AG10803 (cell line): ENCODE measurements at places on chromosomes 3 and 15.

DNA sequence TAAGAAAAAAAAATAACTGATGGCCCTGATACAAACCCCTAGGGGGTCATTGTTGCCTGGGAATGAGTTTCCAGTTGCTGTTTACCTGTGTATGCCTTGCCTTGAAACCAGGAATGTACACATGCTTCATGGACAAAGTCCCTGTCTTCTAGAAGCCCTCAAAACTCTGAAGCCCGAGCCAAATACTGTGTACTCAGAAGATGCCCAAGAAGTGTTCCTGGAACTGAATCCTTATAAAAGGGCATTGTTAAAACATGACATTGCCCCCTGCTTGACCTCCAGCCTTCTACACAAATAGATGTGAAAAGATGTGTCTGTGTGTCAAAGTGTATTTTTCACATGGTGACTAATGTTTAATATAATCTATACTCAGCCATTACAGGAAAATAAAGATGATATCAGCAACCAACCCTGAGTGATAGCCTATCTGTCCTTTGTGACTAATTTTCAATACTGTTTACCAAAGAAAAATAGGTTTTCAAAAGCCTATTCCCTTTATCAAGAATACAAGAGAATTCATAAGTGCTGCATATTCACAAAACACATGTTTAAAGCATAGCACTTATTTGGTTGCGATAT is 325.9 kb downstream of the MECOM start:
- no peak for DNase-seq

- no peak for DNase-seq
These were observed 1.8 kb downstream of the PLIN1 start for GRCh38 chr15:89677381-89677780.

- no peak for DNase-seq
These were observed 473.5 kb downstream of the RBMS3 start for GRCh38 chr3:29754346-29754745.

DNA sequence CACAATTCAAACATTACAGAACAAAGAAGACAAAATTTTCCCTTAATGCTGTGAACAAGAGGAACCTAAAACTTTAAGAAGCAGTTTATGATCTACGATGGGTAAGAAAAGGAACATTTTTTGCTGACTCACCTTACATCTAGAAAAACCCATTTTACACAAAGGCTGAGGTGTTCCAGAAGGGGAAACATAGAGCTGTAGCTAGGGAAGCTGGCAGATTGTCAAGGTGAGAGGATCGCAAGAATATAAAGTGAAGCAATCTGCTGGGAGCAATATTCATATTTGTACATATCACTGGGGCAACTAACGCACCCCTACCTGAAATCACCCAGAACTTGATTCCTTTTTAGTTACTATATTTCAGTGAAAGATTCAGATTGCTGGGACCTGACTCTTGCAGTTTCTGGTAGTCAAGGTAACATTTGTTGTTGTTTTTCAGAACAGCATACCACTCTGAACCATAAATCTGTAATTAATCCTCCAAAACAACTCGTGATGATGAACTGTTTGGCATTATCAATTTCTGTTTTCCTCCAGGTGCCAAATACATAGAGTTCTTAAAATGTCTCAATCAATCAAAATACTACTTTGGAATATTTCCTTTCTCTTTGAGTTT is 184.1 kb upstream of the LRRC3B start:
- DNase-seq, result no peak

GRCh38 chr3:128650096-128651050 is at the start of gene RPN1:
RPN1 (minus strand) TSS chr3:128650818; CDS start chr3:128650800, 18 bp downstream.
- DNase-seq, result peak; percentile 94

DNA sequence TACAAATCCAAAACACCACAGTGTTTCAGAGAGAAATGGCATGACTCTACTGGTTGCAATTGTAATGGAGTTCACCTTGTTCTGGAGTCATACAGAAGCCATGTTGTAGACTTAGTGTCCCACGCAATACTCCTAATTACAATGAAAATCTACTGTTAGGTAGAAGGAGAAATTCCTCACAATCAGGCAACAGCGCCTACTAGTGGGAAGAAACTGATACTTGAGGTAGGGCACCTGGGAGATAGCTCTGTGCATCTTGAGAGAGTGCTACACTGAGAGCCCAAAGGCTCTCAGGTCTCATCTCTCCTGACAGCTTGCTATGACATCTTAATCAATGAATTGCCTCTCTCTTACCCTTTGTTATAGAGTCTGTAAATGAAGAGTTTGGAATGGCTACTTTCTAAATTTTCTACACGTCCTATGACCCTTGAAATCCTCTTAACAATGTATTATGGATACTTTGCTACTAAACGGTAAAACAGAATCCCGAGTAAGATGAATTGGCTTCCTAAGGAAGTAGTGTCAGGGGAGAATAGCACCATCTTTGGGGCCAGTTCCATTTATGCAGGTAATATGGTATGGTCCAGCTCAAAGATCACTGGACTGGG is 422.7 kb upstream of the TPRG1 start:
- no peak for DNase-seq

DNA sequence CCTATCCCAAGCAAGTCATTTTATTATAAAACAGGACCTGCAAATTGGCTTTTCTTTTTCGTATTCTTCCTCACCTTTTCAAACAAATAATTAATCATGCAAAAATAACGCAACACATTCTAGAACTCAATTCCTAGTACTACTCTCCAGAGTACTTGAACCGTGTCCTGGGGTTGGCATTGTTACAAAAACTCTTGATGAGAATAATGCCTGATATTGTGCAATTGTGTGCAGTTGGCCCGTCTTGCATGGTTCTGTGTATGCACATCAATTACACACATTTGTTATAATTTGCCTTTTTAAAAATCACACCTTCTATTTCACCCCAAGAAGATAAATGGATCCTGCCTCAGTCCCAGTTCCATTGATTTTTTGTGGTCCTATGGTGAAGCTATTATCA is 205.4 kb downstream of the EPHB1 start:
- no peak for DNase-seq

- no peak for DNase-seq
These were observed 61.5 kb downstream of the ASB7 start for GRCh38 chr15:100663915-100664281.

GRCh38 chr15:83960192-83960829 is 275.3 kb upstream of the GOLGA6L4 start:
- no peak for DNase-seq

DNA sequence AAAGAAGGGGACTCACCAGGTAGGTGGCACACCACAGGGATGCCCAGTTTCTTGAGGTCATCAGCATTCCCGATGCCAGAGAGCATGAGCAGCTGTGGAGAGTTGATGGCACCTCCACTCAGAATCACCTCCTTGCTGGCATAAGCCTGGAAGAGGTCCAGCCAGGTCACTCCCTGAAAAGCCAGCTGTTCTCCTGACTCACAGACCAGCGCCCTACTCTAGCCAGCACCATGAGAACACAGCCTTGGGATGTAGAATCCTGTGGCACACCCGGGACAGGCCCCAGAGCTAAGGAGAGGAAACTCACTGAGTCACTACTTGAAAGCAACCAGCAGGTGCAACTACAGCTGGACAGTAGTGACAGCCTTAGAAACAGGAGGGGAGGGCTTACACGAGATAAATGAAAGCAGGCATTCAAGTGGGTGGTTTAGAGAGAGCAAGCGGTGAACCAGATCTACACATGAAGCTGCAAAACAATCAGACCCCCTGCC is 24.5 kb downstream of the CHDH start:
- DNase-seq, result no peak

GRCh38 chr3:190197346-190197763 is 76.7 kb upstream of the P3H2 start:
- no peak for DNase-seq

DNA sequence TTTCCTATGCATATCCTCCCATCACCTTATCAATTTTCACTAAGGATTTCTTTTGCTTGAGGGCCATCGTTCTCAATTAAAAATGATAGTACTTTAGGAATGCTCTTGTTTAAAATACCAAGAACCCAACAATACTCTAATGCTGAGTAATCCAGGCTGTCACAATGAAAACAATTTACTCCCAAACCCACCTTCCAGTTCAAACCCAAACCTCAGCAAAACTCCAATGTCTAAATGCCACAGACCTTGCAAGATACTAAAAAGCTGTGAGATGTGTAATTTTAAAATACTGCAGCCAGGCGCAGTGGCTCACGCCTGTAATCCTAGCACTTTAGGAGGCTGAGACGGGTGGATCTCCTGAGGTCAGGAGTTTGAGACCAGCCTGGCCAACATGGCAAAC is 889.8 kb downstream of the ROBO1 start:
- DNase-seq, result peak; percentile 77

DNA sequence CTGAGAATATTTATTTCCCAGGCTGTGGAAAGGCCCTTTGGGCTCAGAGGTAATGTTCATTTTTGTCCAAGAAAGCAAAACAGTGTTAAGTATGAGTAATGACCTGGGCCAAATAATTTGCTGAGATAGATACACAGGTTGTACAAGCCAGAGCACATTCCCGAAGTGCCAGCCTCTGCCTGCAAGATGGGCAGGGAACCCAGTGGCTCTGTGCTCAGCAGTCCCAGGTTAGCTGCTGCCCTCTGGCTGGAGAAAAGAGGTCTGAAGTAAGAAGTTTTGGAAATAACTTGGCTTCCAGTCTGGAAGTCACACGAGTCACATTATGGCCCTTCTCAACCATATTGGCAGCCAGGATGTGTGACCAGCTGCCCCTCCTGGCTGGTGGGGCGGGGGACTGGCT is 20.2 kb downstream of the MYZAP start:
- DNase-seq, result peak; percentile 29

DNA sequence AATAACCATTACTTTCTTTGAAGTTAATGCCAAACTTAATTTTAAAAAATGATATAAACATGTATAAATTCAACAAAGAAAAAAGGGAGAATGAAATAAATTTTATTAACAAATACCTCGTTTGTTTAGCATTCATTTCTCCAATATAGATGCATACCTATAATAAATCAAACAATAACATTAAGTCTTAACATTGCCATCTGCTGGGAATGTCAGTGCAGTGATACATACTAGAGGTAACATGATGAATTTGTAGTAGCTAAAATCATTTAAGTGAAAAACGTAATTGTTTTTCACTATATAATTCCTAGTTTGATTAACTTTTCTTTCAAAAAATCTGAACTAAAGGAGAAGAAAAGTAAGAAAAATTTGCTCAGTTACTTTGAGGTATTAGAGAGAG is 340.2 kb upstream of the CBLB start:
- peak; percentile 33 for DNase-seq

GRCh38 chr3:128804017-128804810 is 75.2 kb upstream of the ACAD9 start:
- peak; percentile 18 for DNase-seq

DNA sequence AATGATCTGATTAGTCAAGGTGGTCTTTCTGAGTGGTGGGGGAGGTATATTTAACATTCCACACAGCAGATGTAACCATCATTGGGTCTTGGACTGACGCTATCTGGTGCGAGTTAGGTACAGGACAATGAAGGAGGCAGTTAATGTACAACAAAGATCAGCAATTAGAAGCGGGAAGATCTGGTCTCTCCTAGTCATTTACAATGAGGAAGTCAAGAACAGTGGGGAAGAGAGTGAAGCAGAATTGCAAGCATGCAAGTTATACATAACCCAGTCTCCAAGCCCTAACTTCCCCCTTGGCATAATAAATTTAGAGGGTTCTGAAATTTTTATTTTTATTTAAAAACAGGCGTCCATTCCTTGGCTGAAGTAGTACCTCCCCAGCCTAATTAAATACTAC is 14.1 kb downstream of the GPD1L start:
- no peak for DNase-seq

GRCh38 chr15:96108405-96108804 is 222.1 kb upstream of the NR2F2 start:
- no peak for DNase-seq

DNA sequence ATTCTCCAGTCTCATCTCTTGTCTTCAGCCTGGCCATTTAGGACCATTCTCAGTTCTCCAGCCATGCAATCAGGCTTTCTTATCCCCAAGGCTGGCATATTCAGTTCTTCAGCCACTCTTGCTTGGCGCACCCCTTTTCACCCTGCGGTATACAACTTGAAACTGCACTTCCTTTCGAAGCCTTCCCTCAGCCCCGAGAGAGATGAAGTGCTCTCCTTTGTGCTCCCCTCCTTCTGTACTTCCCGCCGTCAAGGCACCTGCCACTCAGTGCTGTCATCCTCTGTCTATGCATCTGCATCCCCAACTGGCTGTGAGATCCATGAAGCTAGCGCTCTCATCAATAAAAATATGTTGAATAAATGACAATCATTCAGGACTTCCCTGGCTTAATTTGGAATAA is 45.7 kb downstream of the MORC1 start:
- no peak for DNase-seq

DNA sequence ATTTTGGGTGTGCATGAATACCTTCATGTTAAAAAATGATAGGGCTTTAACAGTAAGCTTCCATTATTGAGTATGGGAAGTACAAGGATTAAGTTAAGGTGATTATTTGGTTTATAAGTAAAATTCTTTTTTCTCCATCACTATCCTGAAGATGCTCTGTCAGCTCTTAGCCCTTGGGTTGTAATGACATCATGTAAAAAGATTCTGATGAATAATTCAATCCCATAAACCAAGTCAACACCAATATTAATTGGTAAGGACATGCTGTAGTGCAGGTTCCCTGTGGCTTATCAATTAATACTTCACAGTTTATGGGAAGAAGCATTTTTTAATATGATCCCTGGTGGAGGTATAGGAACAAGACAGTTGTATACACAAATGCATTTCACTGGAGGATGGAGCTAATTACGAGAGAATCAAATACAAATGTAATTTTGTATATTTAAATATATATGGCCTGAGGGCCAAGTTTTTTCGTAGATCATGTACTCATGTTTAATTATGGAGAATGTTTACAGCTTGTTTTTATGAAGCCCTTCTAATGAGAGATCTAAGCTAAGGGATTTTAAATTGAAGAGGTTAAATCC is 87.6 kb downstream of the SLC49A4 start:
- no peak for DNase-seq

DNA sequence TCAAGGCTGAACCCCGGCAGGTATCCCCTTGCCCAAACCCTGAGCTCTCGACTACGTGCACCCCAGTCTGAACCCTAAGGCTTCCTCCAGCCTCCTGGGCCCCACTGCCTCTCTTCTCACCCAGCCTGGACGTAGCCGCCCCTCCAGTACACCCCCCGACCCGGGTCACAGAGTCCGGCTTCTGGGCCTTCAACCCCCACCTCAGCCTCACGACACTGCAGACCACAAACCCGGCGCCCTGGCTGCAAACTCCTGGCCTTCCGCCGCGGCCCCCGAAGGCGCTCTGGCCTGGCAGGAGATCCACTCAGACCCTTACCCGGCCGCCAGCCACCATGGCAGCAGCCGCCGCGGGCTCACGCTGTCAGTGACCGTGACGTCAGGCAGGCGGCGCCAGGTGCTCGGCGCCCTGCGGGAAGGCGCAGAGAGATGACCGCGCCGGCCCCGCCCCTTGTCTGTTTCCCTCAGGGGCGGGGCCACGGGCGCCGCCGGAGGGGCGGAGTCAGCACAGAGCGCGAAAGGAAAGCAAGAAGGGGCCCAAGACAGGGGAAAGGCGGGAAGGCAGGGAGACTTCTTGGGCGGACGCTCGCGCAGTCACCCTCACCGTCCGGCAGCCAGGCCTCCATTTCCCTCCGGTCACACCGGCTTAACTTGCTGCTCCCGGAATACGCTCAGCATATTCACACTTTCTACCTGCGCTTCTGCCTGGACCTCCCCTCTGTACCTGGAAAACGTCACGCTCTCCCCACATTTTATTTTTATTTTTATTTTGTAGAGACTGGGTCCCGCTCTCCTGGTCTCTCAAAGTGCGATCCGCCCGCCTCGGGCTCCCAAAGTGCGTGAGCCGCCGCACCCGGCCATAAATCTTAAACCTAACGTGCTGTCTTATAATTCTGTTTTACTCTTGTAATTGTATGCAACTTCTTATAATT is at the start of gene RMDN3:
TSS of gene RMDN3 (minus strand) at position 372 of the 929 bp plus-strand sequence. CDS start 471 bp downstream, outside the sequence.
- DNase-seq, result peak; percentile 84
